ENCODE measurements at places on chromosomes 6 and 20. TPM values are rescaled to one million over a fixed set of nuclear protein-coding genes. Genes with fewer than 3 reads are reported as not detected.

SLC52A3 gene
- 0.02 TPM for total RNA-seq

LY6G6F gene
- not detected for total RNA-seq

DNA sequence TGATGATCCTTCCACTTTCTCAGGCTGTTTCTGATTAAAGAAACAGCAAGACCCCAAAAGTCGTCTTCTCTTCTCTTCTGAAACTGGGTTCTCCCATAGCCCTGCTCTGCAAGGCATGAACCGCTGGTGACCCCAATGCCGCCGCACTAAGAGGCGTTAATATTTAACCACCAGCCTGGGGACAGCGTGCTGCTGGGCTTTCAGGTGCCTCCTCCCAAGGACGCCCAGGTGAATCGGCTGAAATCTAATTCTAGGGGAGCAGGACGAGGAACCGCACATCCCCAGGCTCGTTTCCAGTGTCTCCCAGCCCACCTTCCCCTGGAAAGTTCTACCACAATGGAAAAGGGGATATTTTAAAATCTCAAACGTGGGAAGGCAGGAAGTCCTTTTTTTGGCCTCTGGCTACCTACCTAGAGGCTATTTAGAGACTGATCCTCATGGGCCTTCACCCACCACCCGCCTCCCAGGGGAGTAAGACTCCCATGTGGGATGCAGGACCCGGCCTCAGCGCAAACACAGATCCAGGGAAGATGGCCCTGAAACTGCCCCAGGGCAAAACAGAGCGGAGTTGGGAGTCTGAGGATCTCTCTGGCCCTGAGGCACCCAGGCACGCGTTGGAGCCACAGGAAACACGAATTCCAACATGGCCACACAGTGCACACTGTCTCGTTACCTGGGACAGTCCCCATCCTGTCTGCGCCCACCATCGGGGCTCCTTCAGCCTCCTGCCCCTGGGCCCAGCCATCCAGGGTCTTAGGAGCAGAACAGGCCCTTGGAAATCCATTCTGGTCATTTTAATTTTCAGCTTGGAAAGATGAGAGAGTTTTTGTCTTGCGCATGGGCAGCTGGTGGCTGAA, 56.2 kb downstream of the BMP7 start:
- DNase-seq = no peak

- peak; percentile 45 for DNase-seq
Measured at GRCh38 chr6:49409951-49410542, 53.0 kb downstream of the MMUT start.

DNA sequence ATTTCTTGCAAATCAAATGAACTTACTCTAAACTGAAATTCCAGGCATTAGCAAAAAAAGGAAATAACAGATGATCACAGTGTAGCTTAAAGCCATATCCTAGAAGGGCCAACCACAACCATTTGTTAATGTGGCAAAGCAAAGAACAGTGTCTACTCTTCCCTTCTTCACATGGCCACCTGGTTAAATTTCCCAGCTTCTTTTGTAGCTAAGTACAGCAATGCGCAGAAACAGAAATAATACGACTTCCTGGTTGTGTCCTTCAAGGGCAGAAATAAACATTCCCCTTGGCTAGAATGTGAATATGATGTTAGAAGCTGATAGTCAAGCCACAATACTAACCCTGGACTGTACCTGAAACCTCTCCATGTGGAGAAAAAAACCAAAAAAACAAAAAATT, 9.6 kb downstream of the SNX3 start:
- no peak for DNase-seq

DNA sequence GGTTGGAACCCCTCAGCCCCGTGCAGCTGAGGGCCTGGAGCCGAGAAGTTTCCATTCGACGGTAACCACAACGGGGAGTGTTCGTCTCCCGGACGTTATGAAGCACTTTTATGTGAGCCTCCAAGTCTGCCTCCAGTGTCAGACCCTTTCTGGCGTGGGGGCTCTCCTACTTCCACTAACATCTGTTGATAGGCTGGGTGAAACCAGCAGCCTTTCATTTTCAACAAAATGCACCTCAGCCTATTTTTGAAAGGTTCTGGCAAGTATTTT, 257.4 kb downstream of the THBS2 start:
- DNase-seq = no peak

KIFC1 gene
- total RNA-seq = 16.9 TPM

DNA sequence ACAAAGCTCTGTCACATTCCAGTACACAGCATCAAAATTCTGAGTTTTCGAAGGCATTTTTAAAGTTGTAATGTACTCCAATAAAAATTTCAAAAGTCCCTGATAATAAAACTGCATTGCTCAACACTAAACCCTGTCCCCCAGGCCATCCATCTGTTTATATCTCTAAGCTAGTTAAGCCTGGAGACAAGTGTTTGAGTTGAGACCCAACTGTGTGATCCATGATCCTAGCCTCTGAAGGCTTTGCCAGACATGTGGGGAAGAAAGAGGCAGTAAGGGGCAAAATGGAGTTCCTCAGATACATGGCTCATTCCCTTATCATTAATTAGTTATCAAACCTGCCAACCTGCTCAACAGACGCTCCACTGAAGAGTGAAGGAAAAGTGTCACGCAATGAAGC, 198.4 kb downstream of the ISM1 start:
- DNase-seq = no peak

SPEF1 gene
- 0.20 TPM for total RNA-seq

STX11 gene
- 9.0 TPM for total RNA-seq

SOD2 gene
- total RNA-seq = 125 TPM

GRCh38 chr6:12544821-12545565, 171.6 kb upstream of the PHACTR1 start:
- no peak for DNase-seq

GRCh38 chr6:6886171-6886885, 221.4 kb upstream of the RREB1 start:
- DNase-seq = no peak

BACH2 gene
- 0.15 TPM for total RNA-seq

DNA sequence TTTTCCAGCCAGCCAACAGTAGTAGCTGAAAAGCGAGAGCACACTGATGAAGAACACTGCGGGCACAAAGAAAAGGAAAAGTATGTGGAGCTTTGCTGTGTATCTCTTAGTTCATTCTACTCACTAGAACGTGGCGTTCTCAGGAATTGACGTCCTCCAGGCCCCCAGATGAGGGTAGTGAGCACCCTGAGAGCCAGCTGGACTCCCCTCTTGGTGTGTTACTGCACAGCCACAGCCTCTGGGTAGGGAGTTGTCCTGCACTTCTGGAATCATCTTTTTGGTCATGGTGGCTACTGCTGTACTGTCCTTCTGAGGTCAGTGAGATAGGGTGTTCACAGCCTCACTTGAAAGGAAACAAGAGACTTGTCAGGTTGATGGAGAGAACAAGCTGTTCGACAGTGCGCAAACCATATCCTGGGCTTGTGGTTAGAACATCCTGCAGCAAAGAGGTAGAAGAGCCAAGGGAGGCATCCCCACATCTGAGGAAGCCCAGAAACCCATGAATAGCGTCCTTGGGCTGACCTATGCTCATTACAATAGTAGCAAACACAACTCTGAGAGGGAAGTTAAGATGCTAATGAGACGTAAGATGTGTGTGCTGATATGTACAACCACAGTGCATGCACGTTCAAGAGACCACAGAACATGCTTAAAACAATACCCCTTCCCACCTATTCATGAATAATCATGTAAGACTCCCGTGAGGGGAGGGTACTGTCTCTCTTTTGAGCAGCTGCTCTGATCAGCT, 14.6 kb upstream of the HLA-F start:
- no peak for DNase-seq

DNA sequence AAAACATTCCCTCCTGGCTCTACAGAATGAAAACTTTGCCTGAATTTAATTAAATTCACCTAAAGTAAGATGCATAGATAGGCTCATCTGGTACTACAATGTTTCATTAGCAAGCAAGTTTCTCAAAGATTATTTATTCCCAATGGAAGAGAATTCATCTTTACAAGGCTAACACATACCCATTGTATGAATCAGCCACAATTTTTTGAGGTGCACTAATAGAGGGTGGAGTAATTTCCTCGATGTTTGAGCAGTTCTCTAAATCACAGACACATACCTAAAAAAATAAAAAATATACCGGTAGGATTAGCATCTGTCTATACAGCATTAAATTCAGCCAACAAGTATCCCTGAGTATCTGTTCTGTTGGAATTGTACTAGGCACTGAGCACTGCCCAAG, 32.7 kb downstream of the ROS1 start:
- DNase-seq = no peak

COX4I2 gene
- not detected for total RNA-seq

GRM1 gene
- not detected for total RNA-seq

DNA sequence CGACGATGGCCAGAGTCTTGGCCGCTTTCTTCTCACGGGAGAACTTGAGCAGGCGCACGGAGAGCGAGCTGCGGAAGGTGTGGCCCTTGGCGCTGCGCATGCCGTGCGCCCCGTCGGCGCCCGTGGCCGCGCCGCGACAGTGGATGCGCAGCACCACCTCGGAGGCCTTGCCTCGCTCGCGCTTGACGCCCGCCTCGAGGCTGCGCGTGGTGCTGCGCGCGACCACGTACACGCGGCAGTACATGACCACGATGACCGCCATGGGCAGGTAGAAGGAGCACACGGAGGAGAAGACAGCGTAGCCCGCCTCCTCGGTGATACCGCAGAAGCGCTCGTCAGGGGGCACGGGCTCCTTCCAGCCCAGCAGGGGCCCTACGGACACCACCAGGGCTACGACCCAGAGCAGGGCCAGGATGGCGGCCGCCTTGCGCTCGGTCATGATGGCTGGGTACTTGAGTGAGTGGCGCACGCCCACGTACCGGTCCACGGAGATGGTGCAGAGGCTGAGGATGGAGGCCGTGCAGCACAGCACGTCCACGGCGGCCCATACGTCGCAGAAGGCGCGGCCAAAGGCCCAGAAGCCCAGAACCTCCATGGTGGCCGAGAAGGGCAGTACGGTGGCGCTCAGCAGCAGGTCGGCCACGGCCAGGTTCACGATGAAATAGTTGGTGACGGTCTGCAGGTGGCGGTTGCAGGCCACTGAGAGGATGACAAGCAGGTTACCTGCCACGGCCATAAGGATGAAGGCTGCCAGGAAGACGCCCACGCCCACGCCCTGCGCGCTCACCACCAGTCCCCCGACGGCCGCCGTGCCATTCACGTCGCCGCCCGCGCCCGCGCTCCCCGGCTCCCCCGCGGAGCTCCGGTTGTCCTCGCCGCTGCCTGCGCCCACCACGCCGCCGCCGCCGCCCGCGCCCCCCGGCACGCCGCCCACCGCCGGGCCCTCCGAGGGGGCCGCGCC, 232.8 kb upstream of the RNF24 start:
- DNase-seq = no peak

LPA gene
- not detected for total RNA-seq

DNA sequence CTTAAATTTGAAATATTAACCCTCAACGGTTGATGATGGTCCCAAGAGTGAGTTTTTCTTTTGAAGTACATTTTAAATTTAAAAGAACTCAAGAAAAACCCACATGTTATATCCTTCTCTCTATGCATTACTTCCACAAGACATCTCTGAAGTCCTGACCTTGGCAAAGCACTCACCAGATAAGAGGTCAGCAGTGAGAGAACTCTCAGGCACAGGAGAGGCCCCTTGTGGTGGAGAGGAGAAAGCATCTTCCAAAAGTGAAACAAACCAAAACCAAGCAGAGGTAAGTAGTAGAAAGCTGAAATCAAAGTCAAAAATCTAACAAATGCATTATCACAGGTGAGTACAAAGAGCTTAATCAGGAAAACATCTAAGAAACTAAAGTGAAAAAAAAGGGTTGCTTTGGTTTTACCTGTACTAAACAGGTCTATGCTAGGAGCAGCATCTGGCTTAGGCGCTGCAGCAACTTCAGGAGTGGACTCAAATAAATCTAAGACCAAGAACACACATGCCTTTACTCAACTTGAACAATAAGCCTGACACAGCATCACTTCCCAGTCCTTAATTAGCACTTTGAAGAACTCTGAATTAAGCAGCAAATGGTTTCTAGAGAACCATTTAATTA, 80.5 kb downstream of the PRSS35 start:
- peak; percentile 17 for DNase-seq

GRCh38 chr6:126535138-126535537, 195.2 kb downstream of the CENPW start:
- DNase-seq = no peak

RAET1L gene
- 0.20 TPM for total RNA-seq

- DNase-seq = no peak
Measured at GRCh38 chr20:64230461-64231145, 24.9 kb upstream of the PCMTD2 start.

DNA sequence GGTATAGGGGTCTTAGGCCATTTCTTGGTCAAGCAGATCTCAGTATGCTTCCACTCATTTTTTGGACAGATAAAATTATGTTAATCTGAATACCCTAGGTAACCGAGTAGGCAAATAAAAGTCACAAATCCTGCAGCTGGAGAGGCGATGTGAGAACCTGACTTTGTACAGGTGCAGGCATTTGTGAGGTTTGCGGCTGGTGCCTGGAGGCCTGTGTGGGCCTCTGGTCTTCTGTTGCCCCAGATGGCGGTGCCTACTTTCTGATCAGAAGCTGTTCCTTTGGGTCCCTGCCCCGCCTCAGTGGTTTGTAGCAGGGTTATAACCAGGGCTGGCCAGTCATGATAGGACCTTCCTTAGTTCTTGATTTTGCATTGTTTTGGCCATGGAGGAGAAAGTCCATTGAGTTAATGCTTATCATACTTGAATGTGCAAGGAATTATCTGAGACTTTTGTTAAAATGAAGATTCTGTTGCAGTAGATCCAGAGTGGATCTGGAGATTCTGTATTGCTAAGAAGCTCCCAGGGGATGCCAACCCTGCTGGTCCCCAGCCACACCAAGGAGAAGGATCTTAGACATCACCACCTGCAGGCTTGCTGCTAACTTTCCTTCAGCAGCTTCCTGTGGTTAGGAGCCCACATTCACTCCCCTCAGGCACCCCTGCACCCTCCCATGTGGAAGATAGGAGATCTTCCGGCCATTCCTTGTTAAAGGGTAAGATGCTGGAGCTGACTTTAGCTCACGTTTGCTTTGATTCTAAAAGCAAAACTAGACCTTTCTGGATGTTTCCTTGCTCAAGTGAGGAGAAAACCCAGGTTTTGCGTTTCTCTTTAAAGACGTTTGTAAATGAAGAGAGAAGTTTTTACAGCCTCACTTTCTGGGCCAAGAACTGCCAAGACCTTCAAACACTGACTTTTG, 50.7 kb downstream of the LRRC1 start:
- DNase-seq = no peak

ADGB gene
- not detected for total RNA-seq

COX7A2 gene
- total RNA-seq = 154 TPM

GRCh38 chr20:19932170-19932667, 84.9 kb upstream of the NAA20 start:
- no peak for DNase-seq

GRCh38 chr6:11245381-11246256, 13.2 kb upstream of the NEDD9 start:
- DNase-seq = no peak

- peak; percentile 35 for DNase-seq
Measured at GRCh38 chr20:50366270-50367103, 143.7 kb upstream of the PTPN1 start.

DNA sequence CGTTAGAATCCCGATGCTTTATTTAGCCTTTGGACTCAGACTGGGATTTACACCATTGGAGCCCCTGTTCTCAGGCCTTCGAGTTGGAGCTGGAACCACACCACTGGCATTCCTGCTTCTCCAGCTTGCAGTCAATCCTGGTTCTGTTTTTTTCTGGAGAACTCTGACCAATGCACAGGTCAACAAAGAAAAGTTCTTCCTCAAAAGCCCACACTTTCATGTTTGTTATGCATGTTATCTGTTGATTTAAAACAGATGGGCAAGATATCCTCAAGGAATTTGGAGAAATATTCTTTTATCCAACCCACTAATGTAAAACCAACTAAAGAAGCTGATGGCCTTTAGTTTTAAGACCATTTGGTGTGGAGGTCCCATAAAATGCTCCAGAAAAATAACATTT, 205.7 kb downstream of the ANKRD60 start:
- DNase-seq = no peak

GPR6 gene
- not detected for total RNA-seq

- DNase-seq = no peak
Measured at GRCh38 chr6:138291036-138291848, 73.0 kb upstream of the PBOV1 start.

Data from NCI-H460 (cell line).